Osteocyte (in vitro differentiated cells): ENCODE measurements at places on chromosomes 5 and 9. TPM values are rescaled to one million over a fixed set of nuclear protein-coding genes. Genes with fewer than 3 reads are reported as not detected.
A peak's percentile ranks its signal among the peaks of the same experiment; 100 is the strongest.

GPSM1 gene
- total RNA-seq, result 32.5 and 37.1 TPM in 2 replicates

IRX2 gene
- total RNA-seq, result 17.1 and 17.5 TPM in 2 replicates

COL23A1 gene
- total RNA-seq, result not detected in 2 replicates

CNTLN gene
- total RNA-seq, result 13.6 and 14.6 TPM in 2 replicates

TLE4 gene
- 102 and 115 TPM in 2 replicates for total RNA-seq

STPG3 gene
- 0.50 and 0.78 TPM in 2 replicates for total RNA-seq

LECT2 gene
- total RNA-seq, result not detected in 2 replicates

NPR3 gene
- total RNA-seq, result 92.2 and 97.4 TPM in 2 replicates

TNFSF8 gene
- not detected in 2 replicates for total RNA-seq

PCDH1 gene
- total RNA-seq, result 6.3 and 7.3 TPM in 2 replicates

- H3K27ac ChIP-seq, result no peak overlapping the region
- peaks cover 19% of the 10 kb centered on the region for H3K4me1 ChIP-seq
- no peaks in the 10 kb centered on the region for H3K27me3 ChIP-seq
- H3K4me3 ChIP-seq, result no peak overlapping the region
- peaks cover 11% of the 10 kb centered on the region for H3K36me3 ChIP-seq
Measured at GRCh38 chr9:91865041-91865440, 85.0 kb downstream of the ROR2 start.

DNA sequence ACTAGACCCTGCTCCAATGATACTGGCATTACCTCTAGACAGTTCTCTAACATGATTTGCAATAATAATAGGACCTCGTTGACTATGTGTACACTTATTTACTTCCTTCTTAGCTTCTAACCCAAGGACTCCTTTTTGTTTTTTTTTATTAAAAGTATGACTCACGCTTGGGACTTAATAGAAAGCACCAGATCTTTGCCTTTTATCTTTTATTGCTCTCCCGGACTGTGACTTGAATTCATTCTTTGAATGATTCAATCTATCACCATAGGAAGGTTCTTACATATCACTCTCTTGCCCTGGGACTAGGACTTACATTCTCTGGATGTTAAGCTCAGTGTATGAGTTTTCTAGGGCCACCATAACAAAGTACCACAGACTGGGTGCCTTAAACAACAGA is 9.0 kb downstream of the C9 start:
- no peak overlapping the region for H3K4me3 ChIP-seq
- H3K27ac ChIP-seq, result no peak overlapping the region
- no peak for DNase-seq
- peaks cover 6% of the 10 kb centered on the region for H3K27me3 ChIP-seq
- peaks cover under 1% of the 10 kb centered on the region for H3K4me1 ChIP-seq
- H3K36me3 ChIP-seq, result no peaks in the 10 kb centered on the region

GRCh38 chr9:133536536-133536935 is 2.0 kb downstream of the ADAMTSL2 start:
- H3K36me3 ChIP-seq, result no peaks in the 10 kb centered on the region
- no peak overlapping the region for H3K4me3 ChIP-seq
- peaks cover 7% of the 10 kb centered on the region for H3K4me1 ChIP-seq
- no peak for DNase-seq

- H3K4me3 ChIP-seq, result no peak overlapping the region
- DNase-seq, result no peak
- H3K4me1 ChIP-seq, result peaks cover 9% of the 10 kb centered on the region
- H3K27me3 ChIP-seq, result no peaks in the 10 kb centered on the region
Measured at GRCh38 chr5:139524446-139524845, 36.7 kb upstream of the UBE2D2 start.

GRCh38 chr5:125140220-125140619 is 393.8 kb upstream of the ZNF608 start:
- H3K27me3 ChIP-seq, result no peaks in the 10 kb centered on the region
- peaks cover 24% of the 10 kb centered on the region for H3K4me1 ChIP-seq
- H3K36me3 ChIP-seq, result peaks cover 2% of the 10 kb centered on the region
- H3K27ac ChIP-seq, result no peak overlapping the region
- H3K4me3 ChIP-seq, result no peak overlapping the region

- H3K4me3 ChIP-seq, result no peak overlapping the region
- H3K36me3 ChIP-seq, result no peaks in the 10 kb centered on the region
- peaks cover 26% of the 10 kb centered on the region for H3K4me1 ChIP-seq
- no peak for DNase-seq
- H3K27me3 ChIP-seq, result no peaks in the 10 kb centered on the region
- H3K27ac ChIP-seq, result peak overlapping the region; percentile 50
Measured at GRCh38 chr5:42840269-42840668, 28.6 kb upstream of the SELENOP start.

- peaks cover 26% of the 10 kb centered on the region for H3K4me1 ChIP-seq
- no peak overlapping the region for H3K4me3 ChIP-seq
- DNase-seq, result no peak
- no peak overlapping the region for H3K27ac ChIP-seq
Measured at GRCh38 chr5:142716963-142717362, 31.1 kb upstream of the FGF1 start.

- H3K4me1 ChIP-seq, result peaks cover 78% of the 10 kb centered on the region
- DNase-seq, result no peak
- H3K4me3 ChIP-seq, result no peak overlapping the region
Measured at GRCh38 chr5:172904643-172905345, 54.4 kb upstream of the RPL26L1 start.

- no peaks in the 10 kb centered on the region for H3K27me3 ChIP-seq
- no peak overlapping the region for H3K4me3 ChIP-seq
- H3K27ac ChIP-seq, result peak overlapping the region; percentile 14
- no peaks in the 10 kb centered on the region for H3K36me3 ChIP-seq
- no peak for DNase-seq
Measured at GRCh38 chr9:86695910-86696424, 251.3 kb downstream of the GAS1 start.

GRCh38 chr5:113776168-113776567 is 262.7 kb downstream of the YTHDC2 start:
- no peak overlapping the region for H3K4me3 ChIP-seq
- no peak for DNase-seq
- no peak overlapping the region for H3K27ac ChIP-seq
- no peaks in the 10 kb centered on the region for H3K36me3 ChIP-seq

DNA sequence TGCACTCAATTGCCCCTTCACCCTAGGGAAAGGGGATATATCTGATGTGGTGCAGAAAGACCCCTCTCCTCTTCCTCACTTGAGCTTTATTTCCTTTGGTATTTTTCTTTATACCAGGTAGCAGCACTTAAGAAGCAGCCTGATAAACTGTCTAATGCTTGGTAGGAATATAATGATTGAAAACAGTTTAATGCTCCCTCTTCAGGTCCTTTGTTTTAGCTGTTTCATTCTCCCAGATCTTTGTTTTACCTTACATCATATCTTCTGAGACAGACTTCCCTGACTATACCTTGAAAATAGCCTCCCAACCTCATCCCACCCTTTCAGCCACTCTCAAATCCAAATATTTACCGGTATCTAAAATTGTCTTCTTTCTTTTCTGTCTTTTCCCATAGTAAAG is 87.9 kb downstream of the NUDT12 start:
- H3K4me1 ChIP-seq, result peaks cover 13% of the 10 kb centered on the region
- no peak overlapping the region for H3K27ac ChIP-seq
- H3K36me3 ChIP-seq, result no peaks in the 10 kb centered on the region
- no peaks in the 10 kb centered on the region for H3K27me3 ChIP-seq

- H3K4me1 ChIP-seq, result no peaks in the 10 kb centered on the region
- no peak for DNase-seq
- peaks cover 65% of the 10 kb centered on the region for H3K36me3 ChIP-seq
- no peak overlapping the region for H3K27ac ChIP-seq
- H3K4me3 ChIP-seq, result no peak overlapping the region
Measured at GRCh38 chr5:179595916-179596315, 27.6 kb downstream of the HNRNPH1 start.

DNA sequence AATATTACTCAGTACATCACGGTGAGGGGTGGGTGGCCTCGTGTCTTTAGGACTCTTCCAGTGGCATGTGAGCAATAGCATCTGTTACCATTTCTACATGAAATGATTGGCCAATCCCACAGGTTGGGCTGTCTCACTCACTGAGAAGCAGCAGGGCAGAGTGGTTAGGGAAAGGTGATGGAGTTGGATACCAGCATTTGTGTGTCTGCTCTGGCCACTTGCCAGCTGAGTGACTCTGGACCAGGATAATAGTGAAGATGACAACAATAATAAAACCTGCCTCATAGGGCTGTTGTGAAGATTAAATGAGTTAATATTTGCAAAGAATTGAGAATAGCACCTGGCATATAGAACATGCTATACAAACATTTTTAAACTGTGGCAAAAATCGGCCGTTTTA is 42.0 kb downstream of the IQGAP2 start:
- no peaks in the 10 kb centered on the region for H3K36me3 ChIP-seq
- H3K27ac ChIP-seq, result no peak overlapping the region
- H3K27me3 ChIP-seq, result peaks cover 18% of the 10 kb centered on the region
- no peak for DNase-seq

DNA sequence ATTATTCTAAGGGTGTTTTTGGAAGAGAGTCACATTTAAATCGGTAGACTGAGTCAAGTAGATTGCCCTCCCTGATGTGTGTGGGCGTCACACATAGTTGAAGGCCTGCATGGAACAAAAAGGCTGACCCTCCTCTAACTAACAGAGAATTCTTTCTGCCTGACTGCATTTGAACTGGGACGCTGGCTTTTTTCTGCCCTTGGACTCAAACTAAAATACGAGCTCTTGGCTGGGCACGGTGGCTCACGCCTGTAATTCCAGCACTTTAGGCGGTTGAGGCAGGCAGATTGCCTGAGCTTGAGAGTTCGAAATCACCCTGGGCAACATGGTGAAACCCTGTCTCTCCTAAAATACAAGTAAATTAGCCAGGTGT is 209.4 kb downstream of the MAN2A1 start:
- no peak overlapping the region for H3K27ac ChIP-seq
- H3K4me1 ChIP-seq, result no peaks in the 10 kb centered on the region
- H3K27me3 ChIP-seq, result no peaks in the 10 kb centered on the region
- no peaks in the 10 kb centered on the region for H3K36me3 ChIP-seq

- H3K4me1 ChIP-seq, result no peaks in the 10 kb centered on the region
- no peak for DNase-seq
- H3K27me3 ChIP-seq, result no peaks in the 10 kb centered on the region
Measured at GRCh38 chr5:112195924-112196323, 223.2 kb downstream of the EPB41L4A start.
